H54 (cell line): ENCODE measurements at places on chromosomes 2 and 18.

DNA sequence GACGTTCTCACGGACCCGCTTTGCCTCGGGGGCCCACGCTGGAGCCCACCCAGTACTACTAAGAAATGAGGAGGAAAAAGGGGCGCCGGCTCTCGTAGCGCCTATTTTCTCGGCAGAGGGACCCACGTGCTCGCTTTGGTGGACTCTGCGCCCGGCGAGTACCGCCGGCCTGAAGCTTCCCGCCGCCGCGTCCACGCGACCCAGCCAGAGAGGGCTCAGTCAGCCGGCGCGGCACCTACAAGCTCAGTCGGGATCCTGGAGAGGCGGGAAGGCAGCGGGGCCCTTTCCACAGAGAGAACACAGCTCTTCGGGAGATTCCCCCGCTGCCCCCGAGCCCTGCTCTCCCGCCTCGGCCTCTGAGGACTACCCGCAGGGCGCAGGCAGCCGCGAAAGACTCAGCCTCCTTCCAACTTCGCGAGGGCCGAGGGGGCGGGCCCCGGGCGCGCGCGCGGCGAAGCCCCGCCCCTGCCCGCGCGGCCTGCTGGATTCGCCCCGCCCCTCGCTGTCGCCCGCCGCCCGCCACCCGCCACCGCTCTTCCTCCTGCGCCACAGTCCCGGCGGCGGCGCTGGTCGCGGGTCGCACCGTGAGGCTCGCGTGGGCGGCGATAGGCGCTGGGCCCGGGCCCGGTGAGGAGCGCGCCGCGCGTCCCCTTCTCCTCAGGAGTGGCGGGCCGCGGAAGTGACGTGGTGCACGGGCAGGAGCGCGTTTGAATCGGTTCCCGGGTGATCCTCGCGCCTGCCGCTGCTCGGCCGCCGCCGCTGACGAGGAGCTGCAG is at the start of gene SMCHD1:
Gene SMCHD1 (plus strand): TSS at position 549 of the 776 bp plus-strand sequence. CDS start 350 bp downstream, outside the sequence.
- peak; percentile 65 for DNase-seq

- DNase-seq: no peak
Measured at GRCh38 chr2:168998609-168999211, 32.4 kb downstream of the ABCB11 start.

GRCh38 chr2:85166021-85166420 is 32.8 kb downstream of the TCF7L1 start:
- no peak for DNase-seq

GRCh38 chr18:8987241-8987640 is 115.3 kb upstream of the NDUFV2 start:
- no peak for DNase-seq

DNA sequence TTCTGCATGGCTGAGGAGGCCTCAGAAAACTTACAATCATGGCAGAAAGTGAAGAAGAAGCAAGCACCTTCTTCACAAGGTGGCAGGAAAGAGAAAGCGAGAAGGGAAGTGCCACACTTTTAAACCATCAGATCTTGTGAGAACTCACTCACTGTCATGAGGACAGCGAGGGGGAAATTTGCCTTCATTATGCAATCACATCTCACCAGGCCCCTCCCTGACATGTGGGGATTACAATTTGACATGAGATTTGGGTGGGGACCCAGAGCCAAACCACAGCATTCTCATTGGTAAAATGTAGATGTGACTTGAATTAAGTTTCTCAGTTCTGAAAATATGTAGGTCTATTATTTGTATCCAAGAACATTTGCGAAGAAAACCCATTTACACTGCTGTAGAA is 854.8 kb downstream of the EPHA4 start:
- DNase-seq: no peak

DNA sequence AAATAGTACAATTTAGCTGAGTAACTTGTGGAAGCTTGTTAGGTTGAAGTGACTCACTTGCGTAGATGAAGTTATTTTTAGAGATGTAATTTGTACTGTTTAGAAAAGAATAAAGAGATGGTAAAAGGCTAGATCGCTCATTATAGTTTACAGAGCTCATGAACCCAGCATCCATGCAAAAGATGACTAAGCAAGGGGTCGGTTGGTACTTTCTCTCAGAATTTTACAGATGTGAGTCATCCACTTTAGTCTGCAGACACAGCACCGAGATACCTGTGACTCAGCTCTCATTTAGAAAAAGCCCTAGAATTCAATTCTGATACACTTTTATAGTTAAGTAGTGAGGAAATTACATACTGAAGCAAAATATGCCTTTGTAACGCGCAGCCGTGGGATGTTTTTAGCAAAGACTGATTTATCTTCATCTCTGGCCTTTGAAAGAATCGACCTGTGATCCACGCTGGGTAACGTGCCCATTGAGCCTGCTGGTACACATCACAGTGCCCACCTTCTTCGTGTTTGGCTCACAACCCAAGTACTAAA is 116.5 kb upstream of the FOSL2 start:
- peak; percentile 49 for DNase-seq

DNA sequence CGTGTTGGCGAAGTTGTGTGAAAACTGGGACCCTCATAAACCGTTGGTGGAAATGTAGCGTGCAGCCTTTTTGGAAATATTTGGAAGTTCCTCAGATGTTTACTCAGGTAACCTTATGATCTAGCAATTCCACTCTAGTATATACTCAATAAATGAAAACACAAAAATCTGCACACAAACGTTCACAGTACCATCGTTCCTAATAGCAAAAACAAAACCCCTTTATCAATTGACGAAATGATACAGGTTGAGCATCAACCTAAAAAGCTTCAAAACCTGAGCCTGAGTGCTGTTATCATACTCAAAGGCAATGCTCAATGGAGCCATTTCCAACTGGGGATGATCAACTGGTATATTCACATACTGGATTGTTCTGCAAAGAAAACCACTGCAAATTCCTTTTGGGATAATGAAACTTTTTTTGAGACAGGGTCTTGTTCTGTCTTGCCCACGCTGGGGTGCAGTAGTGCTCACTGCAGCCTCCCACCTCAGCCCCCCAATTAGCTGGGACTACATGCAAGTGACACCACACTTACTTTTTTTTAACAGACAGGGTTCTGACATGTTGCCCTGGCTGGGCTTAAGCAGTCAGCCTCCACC is 777 bp upstream of the C18orf32 start:
- no peak for DNase-seq
